Stimulated activated CD8-positive, alpha-beta memory T cell treated with anti-CD3 and anti-CD28 coated beads, Interleukin-15, amount 100 ng/mL, for 48 hours (primary cell): ENCODE measurements at places on chromosomes 7 and 10.

DNA sequence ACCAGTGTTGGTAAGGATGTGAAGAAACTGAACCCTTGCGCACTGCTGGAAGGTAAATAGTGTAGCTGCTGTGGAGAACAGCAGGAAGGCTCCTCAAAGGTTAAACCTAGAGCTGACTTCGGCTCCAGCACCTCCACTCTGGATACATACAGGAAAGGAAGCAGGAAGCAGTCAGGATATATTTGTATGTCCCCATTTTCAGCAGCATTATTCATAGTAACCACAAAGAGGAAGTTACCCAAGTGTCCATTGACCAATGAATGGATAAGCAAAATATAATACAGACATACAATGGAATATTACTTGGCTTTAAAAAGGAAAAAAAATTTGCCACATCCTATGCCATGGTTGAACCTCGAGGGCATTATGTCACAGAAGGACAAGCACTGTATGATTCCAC is 15.0 kb downstream of the RET start:
- DNase-seq, result no peak

DNA sequence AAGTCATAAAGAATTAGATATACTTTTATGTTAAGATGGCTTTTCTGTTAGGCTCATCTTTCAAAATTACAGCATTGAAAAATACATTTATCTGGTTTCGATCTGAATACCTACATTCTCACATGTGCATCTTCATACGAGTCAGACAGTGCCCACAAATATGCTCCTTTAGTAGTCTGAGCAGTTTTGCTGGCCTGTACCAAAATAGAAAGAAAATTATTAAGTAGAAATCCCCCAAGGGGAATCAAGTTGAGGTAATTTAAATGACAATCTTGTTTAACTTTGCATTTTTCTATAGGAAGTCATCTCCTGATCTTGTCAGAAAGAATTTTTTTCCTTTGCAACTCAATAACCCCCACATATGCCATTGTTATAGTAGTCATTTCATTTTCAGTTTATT is 287.4 kb upstream of the SEMA3D start:
- no peak for DNase-seq

- DNase-seq, result no peak
These were observed 44.0 kb downstream of the COL13A1 start for GRCh38 chr10:69845574-69846292.

DNA sequence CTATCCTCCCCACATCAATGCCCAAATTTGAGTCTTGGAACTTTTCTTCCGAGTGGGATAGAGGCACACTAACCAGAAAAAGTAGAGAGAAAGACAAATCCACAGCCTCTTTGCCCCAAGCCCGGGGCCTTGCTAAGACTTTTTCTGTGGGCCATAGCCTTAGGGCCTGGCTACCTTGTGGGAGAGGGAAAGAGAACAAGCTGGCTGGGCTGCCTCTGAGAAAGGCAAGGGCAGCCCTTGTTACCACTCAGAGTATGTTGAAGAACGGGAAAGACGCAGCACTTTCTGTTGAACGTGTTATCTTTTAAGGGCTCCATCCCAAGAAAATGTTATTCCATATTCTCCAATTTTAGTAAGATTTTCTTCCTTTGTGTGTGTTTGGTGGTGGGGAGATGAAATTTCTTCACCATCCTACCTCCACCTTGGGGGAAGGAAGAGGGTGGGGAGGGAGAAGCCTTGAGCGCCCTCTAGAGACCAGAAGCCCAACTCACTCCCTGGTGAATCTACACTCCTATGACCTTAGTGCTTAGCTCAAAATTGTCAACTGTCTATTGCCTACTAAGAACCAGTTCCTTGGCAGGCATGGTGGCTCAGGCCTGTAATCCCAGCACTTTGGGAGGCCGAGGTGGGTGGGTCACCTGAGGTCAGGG is 3.9 kb upstream of the NRF1 start:
- DNase-seq, result no peak

DNA sequence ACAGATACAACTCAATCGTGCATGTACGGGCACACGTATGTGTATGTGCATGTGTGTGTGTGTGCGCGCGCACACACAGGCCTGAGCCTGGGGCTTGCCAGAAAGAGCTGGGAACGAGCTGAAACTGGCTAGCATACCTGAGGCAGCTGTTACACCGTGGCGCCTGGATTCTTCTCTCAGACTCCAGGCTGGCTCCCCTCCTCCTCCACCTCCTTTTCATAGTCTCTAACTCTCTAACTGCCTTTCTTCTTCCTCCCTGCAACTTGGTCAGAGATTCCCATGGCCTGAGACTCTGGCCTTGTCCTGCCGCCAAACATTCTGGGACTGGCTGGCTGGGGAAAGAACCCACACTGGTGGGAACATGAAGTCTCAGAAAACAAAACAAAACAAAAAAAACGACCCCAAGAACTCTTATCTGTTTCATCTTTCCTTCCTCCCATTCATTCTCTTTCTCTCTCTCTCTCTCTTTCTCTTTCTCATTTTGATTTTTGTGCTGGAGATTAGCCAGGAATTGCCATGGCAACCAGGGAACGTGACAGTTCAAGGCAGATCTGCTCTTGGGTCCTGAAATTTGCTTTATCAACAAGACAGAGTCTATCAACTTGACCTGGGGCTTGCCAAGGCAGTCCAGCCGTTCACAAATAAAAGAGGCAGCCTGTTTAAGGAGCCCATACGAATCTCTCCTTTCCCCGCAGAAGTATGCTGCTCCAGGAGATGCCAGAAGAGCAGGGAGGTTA is 76.8 kb upstream of the SEM1 start:
- no peak for DNase-seq

- peak; percentile 35 for DNase-seq
These were observed 819 bp downstream of the TMED4 start for GRCh38 chr7:44580945-44581878.

DNA sequence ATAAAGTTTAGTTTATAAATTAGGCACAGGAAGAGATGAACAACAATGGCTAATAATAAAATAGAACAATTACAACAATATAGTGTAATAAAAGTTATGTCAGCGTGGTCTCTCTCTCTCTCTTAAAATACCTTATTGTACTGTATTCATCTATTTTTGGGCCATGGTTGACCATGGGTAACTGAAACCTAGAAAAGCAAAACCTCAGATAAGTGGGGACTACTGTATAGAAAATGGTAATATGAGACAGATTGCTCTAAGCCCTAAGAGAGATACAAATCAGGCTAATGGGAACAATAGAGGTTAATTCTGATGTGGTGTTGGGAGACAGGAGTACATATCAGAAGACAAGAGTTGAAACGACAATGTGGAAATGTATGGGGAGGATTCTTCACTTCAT is 86.2 kb downstream of the ZNF365 start:
- no peak for DNase-seq

DNA sequence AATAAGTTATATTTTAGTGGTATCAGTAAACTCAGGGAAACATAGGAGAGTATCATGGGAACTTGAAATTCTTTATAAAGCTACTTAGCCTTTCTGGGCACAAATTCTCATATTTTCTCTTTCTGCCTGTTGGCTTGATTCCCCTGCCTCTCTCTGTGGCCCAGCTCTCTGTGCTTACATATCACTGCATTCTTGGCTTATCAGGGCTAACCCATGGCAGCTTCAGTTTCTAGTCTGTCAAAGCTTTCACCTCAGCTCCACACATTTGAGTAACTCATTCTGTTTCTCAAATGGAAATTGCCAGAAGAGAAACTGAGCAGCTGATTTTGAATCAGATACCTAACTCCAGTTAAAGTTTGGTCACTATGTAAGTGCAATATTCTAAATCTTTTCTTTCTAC is 713.1 kb downstream of the DNAJB9 start:
- DNase-seq, result no peak

GRCh38 chr10:49177391-49178355 is 10.5 kb downstream of the TMEM273 start:
- peak; percentile 80 for DNase-seq
